ENCODE measurements at places on chromosomes 7 and 10.

GRCh38 chr7:127411176-127411575 lies 18.7 kb upstream of the ZNF800 start:
- DNase-seq: no peak

- DNase-seq: no peak
These were observed 35.5 kb upstream of the CABCOCO1 start for GRCh38 chr10:61627266-61627665.

- no peak for DNase-seq
These were observed 106.9 kb upstream of the LYZL1 start for GRCh38 chr10:29181936-29182335.

GRCh38 chr7:101705331-101705730 lies 76.2 kb upstream of the MYL10 start:
- DNase-seq: no peak

DNA sequence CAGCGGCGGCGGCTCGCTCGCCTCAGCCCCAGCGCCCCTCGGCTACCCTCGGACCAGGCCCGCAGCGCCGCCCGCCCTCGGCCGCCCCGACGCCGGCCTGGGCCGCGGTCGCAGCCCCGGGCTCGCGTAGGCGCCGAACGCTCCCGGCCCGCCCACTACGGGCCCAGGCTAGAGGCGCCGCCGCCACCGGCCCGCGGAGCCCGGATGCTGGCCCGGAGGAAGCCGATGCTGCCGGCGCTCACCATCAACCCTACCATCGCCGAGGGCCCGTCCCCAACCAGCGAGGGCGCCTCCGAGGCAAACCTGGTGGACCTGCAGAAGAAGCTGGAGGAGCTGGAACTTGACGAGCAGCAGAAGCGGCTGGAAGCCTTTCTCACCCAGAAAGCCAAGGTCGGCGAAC lies 18.2 kb upstream of the TSPAN33 start:
- no peak for DNase-seq

GRCh38 chr10:110751850-110752249 lies 107.7 kb downstream of the RBM20 start:
- no peak for DNase-seq

DNA sequence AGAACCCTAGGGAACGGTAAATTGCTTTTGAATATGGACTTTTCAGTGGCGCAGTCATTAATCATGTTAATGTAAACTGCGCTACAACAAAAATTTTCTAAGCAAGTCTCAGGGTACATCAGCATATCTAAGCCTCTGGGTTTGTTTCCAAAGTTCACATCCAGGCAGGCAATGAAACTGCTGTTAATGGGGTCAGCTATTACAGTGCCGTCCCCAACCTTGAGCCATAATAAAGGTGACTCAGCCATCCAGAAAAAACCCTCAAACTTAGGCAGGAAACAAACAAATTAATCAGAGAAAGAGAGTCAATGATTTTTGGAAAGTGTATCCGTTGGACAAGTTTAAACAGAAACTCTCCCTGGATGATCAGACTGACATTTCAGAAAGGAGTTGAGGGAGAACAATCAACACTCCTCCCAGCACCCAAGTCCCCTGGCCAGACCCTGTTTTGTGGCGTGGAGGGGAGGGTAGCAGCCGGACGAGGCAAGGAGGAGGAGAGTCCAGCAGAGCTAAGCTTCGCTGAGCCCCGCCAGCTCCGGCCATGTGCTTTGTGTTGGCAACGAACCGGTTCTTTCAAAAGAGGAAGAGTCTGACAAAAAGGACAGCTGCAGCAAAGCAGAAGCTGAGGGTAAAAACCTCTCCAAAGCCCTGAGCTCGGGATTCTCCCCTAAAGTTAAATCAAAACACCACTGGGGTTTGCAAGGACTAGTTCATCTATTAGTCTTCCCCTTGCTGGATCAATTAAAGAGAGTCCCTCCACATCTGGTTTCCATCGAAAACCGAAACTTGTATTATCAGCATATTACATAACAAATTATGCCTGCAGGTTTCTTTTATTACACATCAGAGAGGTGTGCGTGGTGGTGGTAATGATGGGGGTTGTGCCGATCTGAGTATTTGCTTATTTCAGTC lies 3.6 kb downstream of the FAM53B start:
- DNase-seq: no peak
